ENCODE measurements at places on chromosomes 2 and 18.

GRCh38 chr2:9596621-9597311 lies 34.0 kb downstream of the YWHAQ start:
- DNase-seq, result peak; percentile 18

DNA sequence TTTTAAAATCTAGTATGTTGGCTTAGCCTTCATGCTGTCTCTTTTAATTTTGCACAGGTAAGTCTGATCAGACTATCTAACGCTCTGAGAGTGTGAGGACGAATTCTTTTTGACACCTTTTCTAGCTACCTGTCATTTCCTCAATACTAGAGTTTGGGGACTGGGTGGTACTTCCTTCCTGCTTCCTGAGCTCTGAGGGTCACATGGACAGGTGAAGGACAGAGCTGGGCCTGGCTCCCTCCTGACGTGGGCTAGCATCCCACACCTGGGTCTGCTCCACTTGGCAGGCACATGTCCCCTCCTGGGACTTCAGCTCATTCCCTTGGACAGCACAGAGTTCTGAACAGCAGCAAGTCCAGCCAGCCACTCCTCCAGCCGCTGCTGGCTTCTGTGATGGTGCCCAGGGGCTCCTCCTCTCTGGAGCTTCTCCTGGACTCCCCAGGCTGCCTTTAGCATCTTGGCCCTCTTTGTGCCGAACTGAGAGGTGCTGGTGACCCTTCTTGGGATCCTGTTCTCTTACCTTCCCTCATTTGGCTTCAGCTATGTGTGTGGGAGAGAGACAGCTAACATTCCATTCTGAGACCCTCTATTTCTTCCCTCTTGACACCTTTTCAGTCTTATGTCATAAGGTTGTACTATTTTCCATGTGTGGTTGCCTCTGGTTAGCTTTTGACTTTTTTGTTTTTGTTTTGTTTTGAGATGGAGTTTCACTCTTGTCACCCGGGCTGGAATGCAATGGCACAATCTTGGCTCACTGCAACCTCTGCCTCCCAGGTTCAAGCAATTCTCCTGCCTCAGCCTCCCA lies 106.9 kb downstream of the B3GNT2 start:
- DNase-seq, result no peak

- DNase-seq, result peak; percentile 56
Measured at GRCh38 chr2:237474931-237475703, 11.9 kb upstream of the MLPH start.

DNA sequence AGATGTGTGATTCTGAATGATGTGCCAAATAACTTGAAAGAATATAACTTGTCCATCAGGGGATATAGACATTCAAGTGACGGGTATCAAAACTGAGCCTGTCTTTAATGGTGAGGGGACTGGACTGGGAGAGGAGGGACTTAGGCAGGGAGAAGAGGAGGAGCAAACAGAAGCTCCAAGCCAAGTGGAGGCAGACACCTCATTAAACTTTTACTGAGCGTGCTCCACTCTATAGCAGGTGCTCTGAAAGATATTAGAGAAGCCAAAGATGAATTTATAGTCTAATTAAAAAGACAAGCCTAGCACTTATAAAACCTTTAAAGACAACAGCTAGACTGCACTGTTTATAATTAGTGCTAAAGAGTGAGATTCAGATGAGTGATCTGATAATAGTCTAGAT lies 47.7 kb upstream of the SMAD2 start:
- no peak for DNase-seq

- no peak for DNase-seq
Measured at GRCh38 chr18:62976227-62976626, 260.9 kb downstream of the PHLPP1 start.

- no peak for DNase-seq
Measured at GRCh38 chr18:12449051-12449785, 41.5 kb downstream of the PRELID3A start.

- no peak for DNase-seq
Measured at GRCh38 chr2:28927878-28928277, 33.4 kb downstream of the WDR43 start.

GRCh38 chr2:110653861-110654260 lies 24.0 kb downstream of the BUB1 start:
- no peak for DNase-seq

- DNase-seq, result peak; percentile 57
Measured at GRCh38 chr18:46013484-46014189, 46.5 kb upstream of the EPG5 start.

DNA sequence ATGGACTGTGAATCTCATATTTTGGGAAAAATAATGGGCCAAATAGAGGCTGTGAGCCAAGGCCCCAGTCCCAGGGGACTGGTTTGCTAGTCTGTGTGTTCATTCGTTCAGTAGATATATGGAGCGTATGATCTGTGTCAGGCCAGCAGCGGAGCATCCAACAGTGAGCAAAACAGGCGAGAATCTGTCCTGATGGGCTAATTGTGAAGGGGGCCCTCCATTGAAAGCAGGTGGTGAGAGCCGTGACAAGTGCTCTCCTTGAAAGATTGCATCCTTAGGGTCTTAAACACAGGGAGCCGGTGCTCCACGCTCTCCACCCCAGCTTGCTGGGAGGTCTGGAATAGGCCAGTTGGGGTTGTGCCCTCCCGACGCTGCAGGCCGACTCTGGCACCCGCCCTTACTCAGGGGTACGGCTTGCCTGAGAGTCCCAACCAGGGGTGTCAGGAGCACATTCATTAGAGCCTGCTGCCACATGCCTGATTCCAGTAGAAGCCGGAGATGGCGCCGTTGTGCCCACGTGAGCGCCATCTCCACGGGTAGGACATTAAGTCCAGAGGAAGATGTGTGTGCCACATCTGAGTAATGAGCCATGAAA lies 213.3 kb downstream of the SH3RF3 start:
- no peak for DNase-seq

DNA sequence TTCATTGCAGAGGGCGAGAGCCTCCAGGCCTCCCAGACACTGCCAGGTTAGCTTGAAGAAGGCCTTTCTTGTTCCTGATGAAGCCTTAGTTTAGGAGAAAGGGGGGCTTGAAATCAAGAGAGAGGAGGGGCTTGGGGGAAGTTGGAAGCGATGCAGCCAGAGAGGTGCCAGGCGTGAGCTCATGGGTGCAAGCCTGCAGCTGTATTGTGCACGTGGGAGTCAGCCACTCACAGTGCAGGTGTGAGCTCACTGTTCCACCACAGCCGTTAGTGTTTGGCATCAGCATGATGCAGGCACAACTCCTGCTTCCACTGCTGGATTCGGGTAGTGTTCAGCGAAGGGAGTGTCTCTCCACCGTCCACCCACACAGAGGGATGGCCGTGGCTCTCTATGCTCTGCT lies 68.4 kb upstream of the ALPP start:
- no peak for DNase-seq

GRCh38 chr18:446941-447560 lies 53.5 kb downstream of the COLEC12 start:
- DNase-seq, result no peak

GRCh38 chr18:69916412-69916811 lies 31.3 kb downstream of the CD226 start:
- DNase-seq, result no peak

GRCh38 chr18:53402670-53403069 lies 821.8 kb downstream of the MBD2 start:
- DNase-seq, result no peak

- DNase-seq, result no peak
Measured at GRCh38 chr18:7174344-7175095, 56.4 kb upstream of the LRRC30 start.

DNA sequence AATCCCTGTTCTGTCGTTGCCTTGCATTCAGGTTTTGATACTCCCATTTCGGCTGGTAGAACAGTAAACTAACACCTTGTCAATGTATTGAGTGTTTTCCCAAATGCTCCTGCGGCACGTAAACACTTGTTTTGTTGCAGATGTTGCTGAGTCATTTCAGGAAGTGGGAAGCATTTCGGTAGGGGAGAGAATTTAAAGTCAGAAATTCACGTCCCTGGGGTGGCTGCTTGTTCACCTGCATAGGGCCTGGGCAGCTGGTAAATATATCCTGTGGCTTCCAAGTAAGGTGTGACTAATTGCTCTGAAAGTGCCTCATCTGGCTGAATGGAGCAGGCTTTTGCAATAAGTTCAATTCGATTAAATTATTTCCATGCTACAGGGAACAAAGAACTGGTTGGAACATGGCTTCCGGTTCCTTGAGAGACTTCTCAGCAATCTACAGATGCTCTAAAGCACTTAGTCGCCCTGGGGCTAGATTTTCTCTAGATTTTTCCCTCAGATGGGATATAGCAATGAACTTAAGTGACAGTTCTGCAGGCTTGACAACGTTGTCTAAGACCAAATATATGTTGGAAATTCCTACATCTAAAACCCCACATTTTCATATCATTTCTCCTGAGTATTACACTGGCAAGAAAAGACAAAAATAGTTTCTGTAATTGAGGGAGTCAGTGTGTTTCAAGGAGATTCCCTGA lies 5.2 kb downstream of the GALR1 start:
- DNase-seq, result no peak

DNA sequence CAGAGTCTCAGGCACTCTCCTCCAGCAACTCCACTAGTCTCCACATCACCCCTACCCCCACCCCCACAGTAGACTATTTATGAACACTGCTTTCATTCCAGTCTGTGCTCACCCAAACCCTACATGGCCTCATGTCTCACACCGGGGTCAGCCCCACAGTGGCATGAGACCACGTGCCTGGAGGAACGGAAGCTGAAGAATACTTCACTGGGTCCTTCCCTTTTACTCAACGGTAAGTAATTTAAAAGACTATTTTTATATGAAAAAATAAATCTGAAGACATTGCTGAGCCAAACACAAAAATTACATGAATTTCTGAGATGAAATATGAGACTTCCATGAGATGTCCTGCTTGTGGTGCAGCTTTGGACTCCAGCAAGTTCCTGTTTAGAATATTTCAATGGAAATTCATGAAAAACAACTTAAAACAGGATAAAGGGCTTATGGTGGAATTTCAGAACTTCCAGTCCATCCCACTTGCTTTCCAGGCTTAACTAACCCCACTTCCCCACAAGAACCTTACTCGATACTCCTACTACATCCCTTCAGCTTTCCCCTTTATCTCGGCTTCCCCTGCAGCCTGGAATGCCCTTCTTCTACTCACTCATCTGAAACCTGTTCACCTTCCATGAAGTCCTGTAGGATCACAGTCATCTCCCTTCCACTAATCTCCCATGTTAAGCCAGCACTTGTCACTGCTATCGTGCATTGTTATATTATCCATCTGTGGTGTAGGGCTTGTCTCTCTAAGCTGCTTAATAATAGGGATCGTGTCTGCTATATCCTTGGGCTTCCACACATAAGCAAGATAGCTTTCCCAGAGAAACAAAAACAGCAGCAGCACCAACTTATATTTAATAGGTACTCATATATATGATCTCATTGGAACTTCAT lies 47.9 kb downstream of the SLC14A1 start:
- no peak for DNase-seq

- DNase-seq, result no peak
Measured at GRCh38 chr2:6309415-6310255, 556.1 kb downstream of the CMPK2 start.

- DNase-seq, result no peak
Measured at GRCh38 chr18:9571546-9571945, 42.8 kb downstream of the PPP4R1 start.

DNA sequence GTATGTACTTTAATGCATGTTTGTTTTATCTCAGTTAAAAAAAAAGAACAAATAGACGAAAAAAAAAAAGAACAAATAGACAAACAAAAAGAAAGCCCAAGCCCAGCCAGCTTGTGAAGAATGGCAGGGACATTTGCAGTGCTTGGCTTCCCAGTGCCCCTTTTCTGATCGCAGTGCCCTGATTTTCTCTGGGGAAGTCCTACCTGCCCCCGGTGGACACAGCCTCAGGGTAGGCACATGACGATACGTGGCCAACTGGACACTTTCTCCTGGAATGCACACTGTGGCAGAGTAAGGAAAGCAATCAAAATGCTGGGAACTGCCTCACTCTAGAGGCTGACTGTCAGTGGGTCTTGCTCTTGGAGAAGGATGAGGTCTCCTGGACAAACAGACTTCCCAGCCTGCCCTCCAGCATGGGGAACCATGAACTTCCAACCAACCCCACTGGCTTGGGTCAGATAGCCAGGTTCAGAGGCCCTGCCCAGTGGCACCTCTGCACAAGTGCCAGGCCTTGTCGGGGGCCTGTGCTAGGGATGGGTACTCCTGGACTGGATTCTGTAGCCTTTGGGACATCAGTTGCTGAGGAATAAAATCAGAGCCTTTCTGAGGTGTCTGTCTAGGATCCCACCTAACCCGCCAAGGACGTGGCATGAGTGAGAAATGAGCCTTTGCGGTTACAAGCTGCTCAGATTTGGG lies 76.7 kb downstream of the INHBB start:
- DNase-seq, result no peak

DNA sequence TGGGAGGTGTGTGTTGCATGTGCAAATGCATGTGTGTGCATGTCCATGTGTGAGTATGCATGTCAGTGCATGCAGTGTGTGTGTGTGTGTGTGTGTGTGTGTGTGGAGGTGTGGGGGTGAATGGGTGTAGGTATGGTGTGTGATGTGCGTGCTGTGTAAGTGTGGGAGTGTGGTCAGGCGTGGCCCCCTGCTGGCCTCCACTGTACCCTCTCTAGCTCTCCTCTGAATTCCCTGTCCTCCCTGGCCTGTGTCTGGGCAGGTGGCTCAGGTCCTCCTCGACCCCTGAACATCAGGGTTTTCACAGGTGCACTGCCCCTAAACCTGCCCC lies 230.2 kb downstream of the CELF4 start:
- DNase-seq, result no peak

DNA sequence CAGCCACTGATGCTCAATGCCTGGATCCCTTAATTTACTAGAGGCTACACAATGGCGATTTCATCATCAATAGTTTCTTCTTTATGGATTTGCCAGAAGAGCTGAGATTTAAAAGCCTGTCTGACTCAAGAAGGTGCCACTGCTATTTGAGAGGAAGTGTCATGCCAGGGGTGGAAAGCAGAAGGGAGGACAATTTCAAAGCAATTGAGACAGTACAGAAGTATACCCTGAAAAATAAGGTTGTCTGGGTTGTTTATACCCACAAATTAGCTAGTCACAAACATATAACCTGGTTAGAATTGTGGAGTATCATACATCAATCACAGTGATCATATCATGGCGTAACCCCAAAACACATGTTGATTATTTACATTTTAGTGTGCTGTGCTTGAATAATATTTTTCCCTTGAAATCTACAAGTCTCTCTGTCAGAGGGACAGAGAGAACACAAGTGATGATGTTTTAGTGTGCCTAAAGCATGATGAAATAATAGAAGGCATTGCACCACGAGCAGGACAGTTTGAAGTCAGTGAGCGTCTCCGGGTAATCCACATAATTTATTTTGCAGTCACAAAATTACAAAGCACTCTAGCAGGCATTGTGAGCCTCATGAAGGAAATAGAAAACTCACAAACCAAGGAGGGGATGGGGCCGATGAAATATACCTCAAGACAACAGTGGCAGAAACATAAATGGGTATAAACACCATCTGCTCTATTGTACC lies 312.2 kb upstream of the SPRED2 start:
- no peak for DNase-seq

Data from T-helper 2 cell (primary cell).